Activated CD8-positive, alpha-beta memory T cell treated with anti-CD3 and anti-CD28 coated beads, Interleukin-2, amount 10 ng/mL, durations not matched to agents 7 days and 5 days (primary cell): ENCODE measurements at places on chromosomes 7 and 10. TPM values are rescaled to one million over a fixed set of nuclear protein-coding genes. Genes with fewer than 3 reads are reported as not detected.

DNA sequence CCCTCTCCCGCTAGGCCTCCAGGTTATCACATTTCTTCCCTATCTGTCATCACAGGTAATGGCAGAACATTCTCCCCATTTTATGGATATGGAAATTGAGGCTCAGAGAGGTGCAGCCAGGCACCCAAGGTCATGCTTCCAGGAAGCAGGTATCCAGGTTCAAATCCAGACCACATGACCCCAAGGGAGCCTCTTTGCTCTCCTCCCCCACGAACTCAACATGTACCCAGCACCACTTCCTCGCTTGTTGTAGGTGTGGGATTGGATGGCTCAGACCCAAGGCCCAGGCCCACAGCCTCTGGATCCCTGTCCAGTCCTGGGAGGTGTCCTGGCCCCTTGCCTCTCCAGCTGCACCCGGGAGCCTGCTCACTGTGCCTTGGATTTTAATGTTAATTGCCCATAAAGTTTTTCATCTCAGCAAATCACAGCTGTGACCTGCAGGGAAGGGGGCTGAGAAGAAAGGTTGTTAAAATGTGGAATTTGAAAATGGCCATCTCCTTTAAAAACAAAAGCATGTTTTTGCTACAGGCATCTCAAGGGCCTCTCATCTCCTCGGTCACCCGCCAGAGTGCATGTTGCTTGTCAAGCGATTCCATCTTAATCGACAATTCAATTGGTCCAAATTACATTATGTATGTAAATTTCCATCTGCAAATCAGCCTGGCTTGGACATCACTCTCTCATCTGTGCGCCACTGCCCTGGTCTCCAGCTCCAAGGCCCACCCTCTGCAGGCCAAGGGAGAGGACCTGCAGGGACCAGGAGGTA is 205.4 kb upstream of the ZMIZ1 start:
- no peak for DNase-seq
- H3K27ac ChIP-seq = no peak overlapping the region
- H3K4me1 ChIP-seq = no peaks in the 10 kb centered on the region
- peaks cover 18% of the 10 kb centered on the region for H3K27me3 ChIP-seq
- H3K36me3 ChIP-seq = no peaks in the 10 kb centered on the region

GRCh38 chr7:136403591-136403990 is 426.4 kb upstream of the MTPN start:
- DNase-seq = no peak
- no peak overlapping the region for H3K27ac ChIP-seq
- H3K4me3 ChIP-seq = no peak overlapping the region

- H3K4me3 ChIP-seq = no peak overlapping the region
- no peaks in the 10 kb centered on the region for H3K36me3 ChIP-seq
- no peak overlapping the region for H3K27ac ChIP-seq
- no peaks in the 10 kb centered on the region for H3K4me1 ChIP-seq
- H3K27me3 ChIP-seq = no peaks in the 10 kb centered on the region
- no peak for DNase-seq
Observed at GRCh38 chr7:132124575-132124974, 451.7 kb downstream of the PLXNA4 start.

Gene INA
- 0.09 TPM for total RNA-seq

DNA sequence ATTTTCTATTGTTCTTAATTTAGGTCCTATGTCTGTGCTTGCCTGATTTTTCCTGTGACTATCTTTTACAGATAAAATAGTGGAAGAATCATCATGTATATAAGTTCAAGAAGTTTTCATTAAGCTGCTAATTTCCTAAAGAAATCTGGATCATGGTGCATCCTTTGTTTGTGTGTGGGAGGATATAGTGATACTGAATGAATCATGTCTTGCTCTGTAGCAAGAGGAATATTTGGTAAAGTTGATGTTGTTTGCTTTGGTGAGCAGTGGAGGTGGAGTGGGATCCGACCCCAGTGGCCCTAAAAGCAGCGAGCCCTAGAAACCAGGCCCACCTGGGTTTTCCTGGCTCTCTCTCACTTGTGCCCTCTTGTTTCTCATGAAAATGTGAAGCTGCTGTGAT is 83.7 kb downstream of the CCNY start:
- no peaks in the 10 kb centered on the region for H3K36me3 ChIP-seq
- no peak for DNase-seq
- no peaks in the 10 kb centered on the region for H3K27me3 ChIP-seq
- H3K4me3 ChIP-seq = no peak overlapping the region
- H3K4me1 ChIP-seq = no peaks in the 10 kb centered on the region

Gene GFRA1
- total RNA-seq = not detected

Gene MBLAC1
- 7.5 TPM for total RNA-seq

GRCh38 chr10:76428551-76429367 is 997.3 kb downstream of the LRMDA start:
- H3K27me3 ChIP-seq = no peaks in the 10 kb centered on the region
- no peaks in the 10 kb centered on the region for H3K36me3 ChIP-seq
- no peak overlapping the region for H3K4me3 ChIP-seq

DNA sequence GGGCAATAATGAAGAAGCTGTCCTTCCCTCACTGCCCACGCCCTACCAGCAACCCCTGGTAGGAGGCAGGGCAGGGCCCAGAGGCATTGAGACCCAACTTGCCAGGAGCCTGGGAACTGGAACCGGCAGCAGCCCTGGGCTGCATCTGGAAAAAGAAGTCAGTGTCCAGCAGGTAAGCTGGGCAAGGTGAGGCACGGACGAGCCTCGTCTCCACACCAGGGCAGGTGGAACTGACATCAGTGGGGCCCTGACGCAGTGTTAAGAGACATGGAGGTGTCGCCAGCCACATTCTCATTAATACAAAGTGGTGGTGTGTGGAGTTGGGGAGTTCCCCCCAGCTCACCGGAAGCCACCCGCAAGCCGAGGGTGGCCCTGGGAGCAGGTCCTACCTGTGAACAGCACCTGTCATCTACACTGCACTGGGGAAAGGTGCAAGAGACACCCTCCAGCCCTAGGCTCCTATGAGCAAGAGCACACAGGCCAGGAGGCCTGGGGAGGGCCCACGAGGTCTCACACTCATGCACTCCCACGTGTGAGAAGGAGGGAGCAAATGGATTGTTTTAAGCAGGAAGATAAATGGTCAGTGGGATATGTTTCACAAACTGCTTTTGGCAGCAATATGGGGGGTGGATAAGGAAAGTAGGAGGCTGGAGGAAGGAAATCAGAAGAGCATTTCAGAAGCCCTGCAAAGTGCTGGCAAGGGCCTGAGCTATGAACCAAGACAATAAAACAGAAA is 53.6 kb downstream of the COBL start:
- no peaks in the 10 kb centered on the region for H3K27me3 ChIP-seq
- no peak overlapping the region for H3K4me3 ChIP-seq
- DNase-seq = no peak

Gene CYP26A1
- total RNA-seq = not detected

GRCh38 chr10:28169525-28169924 is 133.3 kb downstream of the MPP7 start:
- no peaks in the 10 kb centered on the region for H3K36me3 ChIP-seq
- peaks cover 4% of the 10 kb centered on the region for H3K4me1 ChIP-seq
- no peak overlapping the region for H3K27ac ChIP-seq

DNA sequence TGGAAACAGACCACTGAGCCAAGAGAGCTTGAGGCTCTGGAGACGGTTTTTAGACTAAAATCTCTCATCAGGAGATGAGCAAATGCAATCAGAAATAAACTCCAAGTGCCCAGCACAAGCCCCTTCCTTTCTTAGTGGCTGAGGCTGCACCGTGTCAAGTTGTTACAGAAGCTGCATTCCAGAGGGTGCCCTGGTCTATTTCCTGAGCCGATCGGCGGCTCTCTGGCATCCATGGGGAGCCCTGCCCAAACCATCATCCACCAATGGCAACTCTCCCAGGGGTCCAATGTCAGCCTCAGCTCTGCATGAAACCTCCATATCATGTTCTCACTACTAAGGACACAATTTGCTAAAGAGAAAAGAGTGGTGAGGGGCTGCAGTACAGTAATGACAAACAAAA is 89.6 kb downstream of the SVIL start:
- no peak overlapping the region for H3K4me3 ChIP-seq
- H3K27me3 ChIP-seq = no peaks in the 10 kb centered on the region
- no peak for DNase-seq
- peaks cover 9% of the 10 kb centered on the region for H3K4me1 ChIP-seq

DNA sequence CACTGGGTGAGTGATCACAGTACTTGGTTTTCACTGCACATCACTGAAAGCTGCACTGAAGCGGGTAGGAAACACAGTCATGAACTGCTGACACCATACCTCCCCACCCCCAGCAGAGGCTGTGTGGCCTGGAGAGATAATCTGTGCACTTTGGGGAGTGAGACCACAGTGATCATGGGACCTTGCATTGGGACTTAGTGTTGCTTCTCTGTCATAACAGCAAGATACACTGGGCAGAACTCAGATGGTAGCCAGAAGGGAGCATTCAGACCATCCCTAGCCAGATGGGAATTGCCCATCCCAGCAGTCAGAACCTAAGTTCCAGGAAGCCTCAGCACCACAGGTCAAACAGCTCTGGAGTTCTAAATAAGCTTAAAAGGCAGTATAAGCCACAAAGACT is 346.4 kb upstream of the TMEM229A start:
- H3K36me3 ChIP-seq = no peaks in the 10 kb centered on the region
- DNase-seq = no peak
- no peaks in the 10 kb centered on the region for H3K4me1 ChIP-seq
- no peak overlapping the region for H3K4me3 ChIP-seq

DNA sequence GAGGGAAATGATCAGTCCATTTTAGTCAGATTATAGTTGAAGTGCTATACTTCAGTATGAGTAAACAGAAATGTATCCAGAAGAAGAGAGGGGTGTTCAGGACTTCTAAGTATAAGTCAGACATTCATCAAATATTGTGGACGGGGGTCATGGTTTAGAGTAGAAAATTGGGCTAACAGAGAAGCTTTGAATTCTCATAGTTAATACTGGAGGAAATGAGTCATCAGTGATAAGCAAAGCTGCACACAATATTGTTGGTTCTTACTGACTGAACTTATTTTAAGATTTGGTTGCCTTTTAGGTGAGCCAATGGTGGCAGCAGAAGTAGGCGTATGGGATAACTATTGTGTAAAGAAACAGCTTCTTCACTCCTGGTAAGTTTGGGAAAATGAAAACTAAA is 1.7 kb upstream of the SUMF2 start:
- peaks cover 57% of the 10 kb centered on the region for H3K36me3 ChIP-seq
- peak overlapping the region; percentile 82 for H3K27ac ChIP-seq
- H3K4me3 ChIP-seq = no peak overlapping the region
- H3K4me1 ChIP-seq = peaks cover 51% of the 10 kb centered on the region
- no peaks in the 10 kb centered on the region for H3K27me3 ChIP-seq
- DNase-seq = no peak

Gene UCN3
- not detected for total RNA-seq

DNA sequence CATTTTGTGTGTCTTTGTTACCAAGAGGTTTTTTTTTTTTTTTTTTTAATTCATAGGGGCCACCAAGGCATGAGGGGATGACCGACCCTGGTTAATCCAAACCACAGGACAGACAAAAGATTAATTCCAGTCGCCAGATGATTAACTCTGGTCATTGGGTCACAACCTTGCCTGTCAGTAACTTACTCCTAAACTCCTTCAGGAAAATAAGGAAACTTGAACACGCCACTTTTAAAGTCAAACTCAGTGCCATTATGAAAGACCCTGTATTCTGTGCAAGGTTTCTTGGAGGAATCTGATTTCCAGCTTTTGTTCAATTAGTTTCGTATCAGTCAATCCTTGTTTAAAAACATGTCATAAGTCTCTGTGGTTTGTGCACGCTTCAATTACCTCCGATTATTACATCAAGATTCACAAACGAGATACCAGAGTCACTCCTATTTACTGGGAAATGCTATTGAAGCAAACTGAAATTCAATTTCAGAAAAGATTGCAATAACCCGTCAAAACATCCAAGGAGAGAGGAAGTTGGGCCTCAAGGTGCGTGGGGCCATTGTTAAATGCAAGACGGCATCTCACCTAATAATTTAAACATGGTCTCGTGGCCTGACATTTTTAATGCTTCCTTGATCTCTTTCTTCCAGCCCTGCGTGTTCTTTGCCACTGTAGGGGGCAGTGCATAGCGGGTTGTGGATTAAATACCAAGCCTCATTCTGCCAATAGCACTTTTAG is 44.0 kb downstream of the NRP1 start:
- no peaks in the 10 kb centered on the region for H3K36me3 ChIP-seq
- no peak for DNase-seq
- H3K27ac ChIP-seq = no peak overlapping the region
- H3K4me1 ChIP-seq = no peaks in the 10 kb centered on the region
- peaks cover 15% of the 10 kb centered on the region for H3K27me3 ChIP-seq

Gene FAM24B
- total RNA-seq = 15.3 TPM
